Adipocyte (in vitro differentiated cells): ENCODE measurements at places on chromosomes 12 and 14.

- peak; percentile 53 for DNase-seq
Observed at GRCh38 chr12:51972849-51973273, 21.4 kb downstream of the ACVR1B start.

DNA sequence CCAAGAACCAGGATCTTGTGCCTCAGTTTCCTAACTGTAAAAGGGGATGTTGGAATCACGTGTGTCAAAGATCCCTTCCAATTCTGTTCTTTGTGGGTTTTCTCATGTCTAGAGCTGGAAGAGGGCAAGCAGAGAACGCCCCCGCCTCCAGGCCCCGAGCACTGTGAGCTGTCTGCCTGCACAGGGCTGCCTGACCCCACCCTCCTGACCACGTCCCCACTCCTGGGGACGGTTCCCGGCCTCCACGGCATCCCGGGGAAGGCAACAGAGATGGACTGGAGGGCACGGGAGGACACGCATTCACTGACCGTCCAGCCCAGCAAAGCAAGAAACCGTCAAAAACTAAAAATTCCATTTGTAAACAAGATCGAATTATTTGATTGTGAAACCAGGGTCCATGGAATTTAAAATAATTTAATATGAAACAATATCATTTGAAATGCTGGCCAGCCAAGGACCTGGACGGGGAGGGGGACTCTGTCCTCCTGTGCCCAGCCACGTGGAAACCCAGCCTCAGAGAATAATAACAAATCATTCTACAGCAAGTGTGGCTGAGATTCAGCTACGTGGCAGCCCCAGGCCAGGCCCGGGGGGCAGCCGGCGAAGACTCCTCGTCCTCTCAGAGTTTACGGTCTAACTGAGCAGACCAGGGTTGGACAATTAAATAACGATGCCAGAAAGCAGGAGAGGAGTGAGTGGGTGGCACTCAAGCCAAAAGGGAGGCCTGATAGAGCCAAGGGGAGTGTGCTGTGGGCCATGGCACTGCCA lies 87.3 kb upstream of the DIO3 start:
- no peak for DNase-seq

- DNase-seq, result no peak
Observed at GRCh38 chr12:75577812-75578211, 66.4 kb upstream of the KRR1 start.

- DNase-seq, result no peak
Observed at GRCh38 chr12:75172611-75173010, 37.0 kb downstream of the KCNC2 start.

GRCh38 chr14:58395812-58396788 lies at the start of gene TOMM20L:
Gene TOMM20L, plus strand, starts transcription at chr14:58395930. Its CDS starts 28 bp downstream, at chr14:58395958.
- DNase-seq, result peak; percentile 83

DNA sequence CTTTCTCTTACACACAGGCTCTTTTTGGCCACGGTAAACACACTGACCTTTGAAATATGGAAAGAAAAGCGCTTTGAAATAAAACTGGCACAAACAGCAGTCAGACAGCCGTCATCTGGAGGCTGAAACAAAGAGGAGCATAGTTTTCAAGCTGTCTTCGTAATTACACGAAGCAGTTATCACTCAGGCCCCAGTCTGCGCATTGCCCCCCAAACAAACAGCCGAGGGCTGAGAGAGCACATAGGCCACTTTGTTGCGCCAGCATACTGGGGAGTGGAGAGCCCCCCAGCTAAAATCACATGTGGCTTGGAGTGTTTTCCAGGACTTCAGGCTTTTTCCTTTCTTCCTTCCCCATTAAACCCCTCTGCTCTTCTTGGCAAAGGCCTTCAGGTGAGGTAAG lies 142.9 kb upstream of the BTG1 start:
- DNase-seq, result no peak

GRCh38 chr12:129300011-129300410 lies 446.7 kb downstream of the GLT1D1 start:
- no peak for DNase-seq

DNA sequence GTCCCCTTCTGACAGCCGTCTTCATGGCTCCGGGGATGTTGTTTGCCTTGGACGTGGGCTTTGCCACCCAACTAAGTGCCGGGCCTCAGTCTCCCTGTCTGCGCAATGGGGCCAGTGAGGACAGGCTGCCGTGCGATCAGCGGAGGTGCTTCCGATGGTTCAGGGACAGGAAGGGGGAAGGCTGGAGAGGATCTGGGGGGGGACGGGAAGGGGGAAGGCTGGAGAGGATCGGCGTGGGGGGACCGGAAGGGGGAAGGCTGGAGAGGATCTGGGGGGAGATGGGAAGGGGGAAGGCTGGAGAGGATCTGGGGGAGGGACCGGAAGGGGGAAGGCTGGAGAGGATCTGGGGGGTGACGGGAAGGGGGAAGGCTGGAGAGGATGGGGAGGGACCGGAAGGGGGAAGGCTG lies 3.4 kb downstream of the MMP17 start:
- peak; percentile 74 for DNase-seq

DNA sequence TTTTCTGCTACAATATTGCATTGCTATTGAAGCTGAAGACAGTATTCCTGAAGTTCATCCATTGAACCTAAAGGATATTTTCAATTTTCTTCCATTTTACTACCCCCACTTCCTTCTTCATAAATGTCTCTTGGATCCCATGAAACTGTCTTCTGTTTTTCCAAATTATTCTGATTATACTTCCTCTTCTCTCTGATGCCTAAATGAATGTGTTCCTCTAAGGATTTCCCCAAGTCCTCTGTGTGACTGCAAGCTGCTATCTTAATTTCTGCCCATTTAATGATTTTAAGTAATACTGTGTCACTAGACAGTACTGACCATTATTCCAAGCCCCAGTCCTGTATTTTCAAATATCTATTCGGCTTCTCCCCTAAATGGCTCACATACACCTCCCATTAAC lies 102.9 kb downstream of the TAOK3 start:
- DNase-seq, result no peak

DNA sequence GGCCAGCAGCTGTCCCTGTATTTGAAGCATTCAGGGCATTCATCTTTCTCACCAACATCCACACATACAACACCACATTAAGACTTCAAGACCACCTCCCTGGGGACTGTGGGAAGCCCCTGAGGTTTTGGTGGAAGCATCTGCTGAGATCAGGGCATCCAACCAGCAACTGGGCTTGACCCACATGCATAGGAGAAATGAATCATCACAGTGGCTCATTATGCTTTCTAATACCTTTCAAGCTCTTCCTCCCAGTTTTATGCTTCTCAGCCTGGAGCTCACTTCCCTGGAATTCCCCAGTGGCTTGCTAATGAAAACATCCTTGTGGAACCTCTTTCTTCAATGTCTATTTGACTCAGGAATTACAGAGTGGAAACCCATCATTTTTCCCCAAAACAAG lies 21.4 kb upstream of the CMKLR1 start:
- DNase-seq, result peak; percentile 22

GRCh38 chr12:105622220-105622619 lies 291.7 kb downstream of the C12orf75 start:
- DNase-seq, result no peak

- peak; percentile 6 for DNase-seq
Observed at GRCh38 chr14:51824191-51824590, 36.2 kb upstream of the GNG2 start.

DNA sequence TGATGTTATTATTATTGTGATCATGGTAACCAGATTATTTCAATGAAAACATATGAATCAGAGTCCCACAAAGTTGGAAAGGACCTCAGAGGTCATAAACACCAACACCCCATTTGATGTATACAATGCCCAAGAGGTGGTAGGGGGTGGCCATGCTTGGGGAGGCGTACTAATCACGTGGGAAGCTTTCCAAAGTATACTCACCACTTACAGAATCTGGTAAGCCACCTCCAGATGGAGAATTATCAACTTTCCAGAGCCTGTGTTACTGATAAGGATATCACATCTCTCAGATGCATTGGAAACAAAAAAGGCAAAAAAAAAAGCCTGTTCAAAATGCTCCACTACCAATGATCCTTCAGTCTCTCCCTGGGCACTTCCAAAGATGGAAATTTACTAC lies 8.4 kb downstream of the DAD1 start:
- no peak for DNase-seq

DNA sequence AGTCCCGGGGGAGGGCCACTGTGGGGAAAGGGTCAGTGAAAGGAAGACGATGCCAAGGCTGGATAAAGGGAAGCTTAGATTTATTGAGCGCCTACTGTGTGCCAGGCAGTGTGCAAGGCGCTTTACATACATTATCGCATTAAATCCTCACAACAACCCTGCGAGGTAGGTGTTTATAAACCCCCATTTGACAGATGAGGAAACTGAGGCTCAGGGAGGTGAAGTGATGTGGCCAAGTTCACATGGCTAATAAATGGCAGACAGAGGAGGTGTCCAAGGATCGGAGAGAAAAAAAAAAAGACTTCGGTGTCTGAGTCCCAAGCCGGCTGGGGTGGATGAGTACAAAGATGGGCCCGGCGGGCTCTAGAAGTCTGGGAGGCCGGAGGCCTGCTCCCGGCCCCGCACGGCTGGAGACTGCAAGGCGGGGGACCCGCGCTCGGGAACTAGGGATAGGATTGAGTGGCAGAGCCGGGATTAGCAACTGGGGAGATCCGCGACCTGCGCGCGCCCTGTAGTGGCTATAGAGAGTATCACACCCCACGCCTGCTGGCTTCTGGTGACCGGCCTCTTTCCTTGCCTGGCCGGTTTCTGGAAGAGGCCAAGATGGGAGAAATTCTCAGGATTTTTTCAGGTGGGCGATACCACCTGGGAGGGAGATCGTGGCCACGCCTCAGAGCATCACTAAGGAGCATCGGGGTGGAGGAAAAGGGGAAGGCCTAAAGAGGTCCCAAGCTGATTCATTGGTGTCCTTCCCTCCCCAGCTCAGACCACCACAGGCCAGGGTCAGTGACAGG lies 3.9 kb downstream of the DDN start:
- peak; percentile 94 for DNase-seq

DNA sequence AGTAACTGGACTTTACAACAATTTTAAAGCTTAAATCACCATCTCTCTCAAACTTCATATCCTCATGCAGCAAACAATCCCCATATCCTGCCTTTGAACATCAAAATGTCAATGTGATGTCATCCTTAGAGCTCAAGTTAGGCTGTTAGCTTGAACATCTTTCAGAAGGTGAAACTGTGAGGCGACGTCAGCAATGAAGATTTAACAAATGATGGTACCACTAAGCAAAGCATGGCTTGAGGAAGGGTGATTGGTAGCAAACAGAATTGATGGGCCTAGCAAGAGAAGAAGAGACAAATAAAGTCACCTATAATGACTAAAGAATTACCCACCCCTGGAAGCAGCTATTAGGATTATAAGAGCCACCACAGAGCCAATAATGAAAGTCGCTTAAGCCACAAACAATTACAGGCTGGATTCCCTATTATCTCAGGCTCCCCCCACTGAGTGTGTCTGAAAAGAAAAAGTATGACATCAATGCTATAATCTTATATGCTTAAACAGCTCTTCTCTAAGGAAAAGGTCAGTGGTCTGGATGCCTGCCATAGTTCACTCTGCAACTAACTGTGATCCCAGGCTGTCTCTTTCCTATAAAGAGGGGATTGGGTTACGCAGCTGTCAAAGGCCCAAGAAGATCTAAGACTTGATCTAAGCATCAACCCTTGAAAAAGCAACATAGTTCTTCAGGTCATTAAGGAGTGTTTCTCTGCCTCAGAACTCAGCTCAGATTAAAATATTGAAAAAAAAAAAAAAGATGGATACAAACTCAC lies 18.1 kb downstream of the EGLN3 start:
- no peak for DNase-seq

- DNase-seq, result peak; percentile 34
Observed at GRCh38 chr12:47910486-47910885, 5.7 kb upstream of the VDR start.

DNA sequence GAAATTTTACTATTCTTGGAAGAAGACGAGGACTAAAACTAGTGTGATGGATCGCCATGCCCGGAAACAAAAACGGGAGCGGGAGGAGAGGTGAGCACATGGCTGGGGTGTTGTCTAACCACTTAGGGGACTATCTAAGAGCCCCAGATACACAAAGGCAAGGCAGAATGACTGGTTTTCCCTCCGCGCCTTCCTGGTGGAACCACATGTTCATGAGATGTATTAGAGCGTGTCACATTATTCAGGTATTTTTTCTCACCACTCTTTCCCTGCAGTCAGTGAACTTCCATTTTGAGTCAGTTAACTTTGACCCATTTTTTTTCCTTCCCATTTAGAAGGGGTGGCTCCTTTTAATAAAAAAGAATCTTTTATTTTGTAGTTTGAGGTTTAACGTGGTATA lies 68.8 kb upstream of the TRAF3 start:
- no peak for DNase-seq

DNA sequence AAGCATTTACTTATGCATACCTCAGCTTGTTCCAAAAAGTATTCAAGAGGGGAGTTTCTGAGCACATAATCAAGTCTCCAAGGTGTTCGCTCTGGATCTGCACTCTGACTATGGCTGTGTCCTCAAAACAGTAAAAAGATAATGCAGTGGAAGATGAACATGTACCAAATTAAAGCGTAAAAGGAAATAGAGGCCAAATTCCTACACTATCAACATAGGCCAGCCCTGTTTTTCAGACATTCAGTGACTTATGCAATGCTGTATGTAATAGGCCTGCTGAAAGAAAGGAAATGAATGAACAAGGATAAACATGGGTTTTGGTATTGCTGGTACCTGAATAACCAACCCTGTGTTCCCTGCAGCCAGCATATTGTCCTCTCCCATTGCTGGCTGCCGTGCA lies 115.7 kb downstream of the SAMD4A start:
- no peak for DNase-seq

DNA sequence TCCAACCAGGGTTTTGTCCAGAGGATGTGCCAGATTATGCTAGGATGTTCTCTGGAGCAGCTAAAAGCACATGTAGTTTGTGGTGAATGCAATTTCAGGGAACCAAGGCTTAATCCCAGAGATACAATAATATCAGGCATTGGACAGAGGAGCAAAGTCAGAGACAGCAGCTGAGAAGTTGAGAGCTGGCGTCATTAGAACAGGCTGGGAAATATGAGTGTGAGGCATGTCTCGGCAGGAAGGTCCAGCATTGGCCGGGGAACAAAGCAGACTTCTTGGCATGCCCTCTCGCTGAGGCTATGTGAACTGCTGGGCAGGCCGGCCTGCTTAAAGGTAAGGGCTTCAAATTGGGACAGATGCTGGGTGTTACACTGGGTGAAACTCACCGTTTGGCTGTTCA lies 125.4 kb downstream of the CAND1 start:
- DNase-seq, result peak; percentile 27

GRCh38 chr12:124852911-124853427 lies 10.7 kb downstream of the SCARB1 start:
- no peak for DNase-seq
